ENCODE measurements at places on chromosomes 2 and 18.

GRCh38 chr2:178700922-178701342 lies 106.3 kb downstream of the TTN start:
- peaks cover 38% of the 10 kb centered on the region for H3K36me3 ChIP-seq
- no peak for DNase-seq
- no peak overlapping the region for H3K4me3 ChIP-seq
- H3K4me1 ChIP-seq = peaks cover 2% of the 10 kb centered on the region

DNA sequence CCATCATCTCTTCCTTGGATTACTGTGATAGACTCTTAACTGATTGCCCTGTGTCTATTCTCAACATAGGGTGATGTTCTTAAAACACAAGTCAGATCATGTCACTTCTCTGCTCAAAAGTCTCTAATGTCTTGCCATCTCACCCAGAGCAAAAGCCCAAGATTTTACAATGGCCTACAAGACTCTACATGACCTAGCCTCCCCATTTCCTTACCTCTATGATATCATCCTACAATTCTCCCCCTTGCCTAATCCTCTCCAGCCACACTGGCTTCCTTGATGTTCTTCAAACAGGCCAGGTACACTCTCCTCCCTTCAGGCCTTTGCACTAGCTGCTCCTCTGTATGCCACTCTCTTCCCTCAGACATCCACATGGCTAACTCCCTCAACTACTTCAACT lies 55.1 kb downstream of the ROCK1 start:
- peaks cover 5% of the 10 kb centered on the region for H3K36me3 ChIP-seq
- no peak overlapping the region for H3K27ac ChIP-seq
- no peak for DNase-seq
- no peak overlapping the region for H3K4me3 ChIP-seq
- peaks cover 18% of the 10 kb centered on the region for H3K4me1 ChIP-seq
- H3K27me3 ChIP-seq = no peaks in the 10 kb centered on the region

- H3K27ac ChIP-seq = no peak overlapping the region
- H3K36me3 ChIP-seq = no peaks in the 10 kb centered on the region
- H3K4me3 ChIP-seq = no peak overlapping the region
- no peak for DNase-seq
- peaks cover 21% of the 10 kb centered on the region for H3K27me3 ChIP-seq
- peaks cover 7% of the 10 kb centered on the region for H3K4me1 ChIP-seq
Observed at GRCh38 chr18:48023334-48024008, 93.0 kb upstream of the SMAD2 start.

DNA sequence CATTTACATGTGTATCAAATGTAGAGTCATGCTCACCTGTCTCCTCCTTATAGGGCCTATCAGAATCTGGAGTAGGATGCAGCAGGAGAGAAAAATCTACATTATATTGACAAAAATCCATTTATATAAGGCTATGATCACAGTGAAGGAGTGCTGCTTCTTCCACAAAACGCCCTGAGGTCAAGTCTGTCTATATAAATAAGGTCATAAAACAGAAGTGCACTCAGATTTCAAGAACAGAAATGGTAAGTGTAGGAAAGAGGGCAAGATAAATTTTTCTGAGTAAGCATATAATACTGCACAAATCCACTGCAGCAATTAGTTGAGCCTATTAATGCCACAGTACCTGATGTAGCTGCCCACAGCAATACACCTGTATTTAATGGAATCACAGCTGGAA lies 51.8 kb downstream of the COL5A2 start:
- no peak for DNase-seq
- no peaks in the 10 kb centered on the region for H3K4me1 ChIP-seq
- no peak overlapping the region for H3K27ac ChIP-seq
- peaks cover 8% of the 10 kb centered on the region for H3K27me3 ChIP-seq

DNA sequence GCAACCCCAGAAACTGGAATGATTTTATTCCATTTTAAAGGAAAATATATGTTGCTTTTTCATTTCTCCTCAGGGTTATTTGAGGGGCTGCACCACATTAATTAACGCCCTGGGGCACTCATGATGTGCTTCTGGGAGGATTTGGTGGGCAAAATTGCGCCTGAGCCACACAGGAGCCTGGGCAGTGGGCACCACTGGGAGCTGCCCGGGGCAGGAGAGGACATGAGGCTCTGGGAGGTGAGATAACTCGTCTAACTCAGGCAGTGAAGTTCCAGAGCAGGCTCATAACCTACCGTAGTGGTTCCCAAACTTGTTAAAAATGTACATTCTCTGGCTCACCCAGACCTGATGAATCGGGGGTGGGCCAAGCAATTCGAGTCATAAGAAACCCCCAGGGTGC lies 68.3 kb downstream of the EDAR start:
- H3K4me3 ChIP-seq = no peak overlapping the region
- H3K36me3 ChIP-seq = peaks cover 8% of the 10 kb centered on the region
- H3K27me3 ChIP-seq = no peaks in the 10 kb centered on the region

DNA sequence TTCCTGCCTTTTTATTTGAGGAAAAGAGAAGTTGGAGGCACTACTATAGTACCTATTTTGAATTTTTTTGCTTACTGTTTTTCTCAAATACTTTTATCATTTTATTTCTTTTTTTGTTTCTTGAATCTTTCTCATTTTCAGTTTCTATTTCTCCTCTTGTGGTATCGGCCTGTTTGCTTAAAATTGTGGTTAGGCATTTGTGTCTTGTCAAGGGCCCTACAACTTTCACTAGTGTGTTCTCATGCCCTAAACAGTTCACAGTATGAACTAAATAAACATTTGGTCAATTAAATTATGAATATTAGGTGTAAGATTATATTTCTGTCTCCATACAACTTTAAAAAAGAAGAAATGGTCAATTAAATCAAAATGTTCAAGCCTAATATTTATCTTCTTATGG lies 613.5 kb downstream of the MBD2 start:
- H3K27me3 ChIP-seq = no peaks in the 10 kb centered on the region
- no peaks in the 10 kb centered on the region for H3K4me1 ChIP-seq
- no peak overlapping the region for H3K4me3 ChIP-seq
- no peak overlapping the region for H3K27ac ChIP-seq
- no peaks in the 10 kb centered on the region for H3K36me3 ChIP-seq
- DNase-seq = no peak

DNA sequence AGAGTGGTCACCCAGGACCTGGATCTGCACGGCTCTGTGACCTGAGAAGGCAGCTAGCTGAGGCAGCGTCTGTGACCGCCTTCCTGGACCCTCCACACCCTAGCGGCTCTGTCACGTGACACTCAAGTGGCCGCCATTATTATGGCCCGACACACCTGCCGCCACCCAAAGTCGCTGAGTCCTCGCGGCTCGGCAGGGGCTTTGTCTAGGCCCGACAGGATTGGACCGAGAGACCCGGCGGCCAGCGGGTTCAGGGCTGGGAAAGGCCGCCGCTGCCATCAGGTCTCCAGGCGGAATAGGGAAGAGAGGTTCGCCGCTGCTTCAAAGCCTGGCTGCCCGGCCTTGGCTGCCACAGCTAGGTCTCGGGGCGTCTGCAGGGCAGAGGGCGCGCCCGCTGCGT lies 1162.5 kb upstream of the LRRTM1 start:
- H3K27me3 ChIP-seq = no peaks in the 10 kb centered on the region
- DNase-seq = no peak
- H3K27ac ChIP-seq = no peak overlapping the region
- H3K4me1 ChIP-seq = no peaks in the 10 kb centered on the region

DNA sequence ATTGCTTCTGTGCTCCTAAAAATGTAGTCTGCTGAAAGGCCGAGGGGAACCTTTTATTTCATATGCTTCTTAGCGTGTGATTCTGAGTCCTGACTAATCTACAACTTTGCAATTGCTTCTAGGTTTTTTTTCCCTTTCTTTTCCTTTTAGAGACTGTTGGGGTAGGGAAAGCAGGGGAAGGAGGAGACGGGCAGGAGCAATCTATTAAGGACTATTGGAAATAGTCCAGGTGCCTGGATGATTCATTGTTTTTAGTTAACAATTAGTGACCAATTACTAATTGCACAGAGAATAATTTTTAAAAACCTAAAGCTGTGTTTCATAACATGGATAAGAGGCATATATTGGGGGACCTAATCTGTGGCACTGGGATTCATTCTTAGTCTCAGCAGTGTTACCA lies 49.4 kb upstream of the STON1 start:
- peaks cover 77% of the 10 kb centered on the region for H3K36me3 ChIP-seq
- no peak overlapping the region for H3K4me3 ChIP-seq
- no peaks in the 10 kb centered on the region for H3K27me3 ChIP-seq
- H3K4me1 ChIP-seq = no peaks in the 10 kb centered on the region
- DNase-seq = no peak

- no peak for DNase-seq
- H3K4me1 ChIP-seq = peaks cover 6% of the 10 kb centered on the region
- no peaks in the 10 kb centered on the region for H3K36me3 ChIP-seq
- H3K27me3 ChIP-seq = peaks cover 2% of the 10 kb centered on the region
- no peak overlapping the region for H3K4me3 ChIP-seq
Observed at GRCh38 chr2:101524806-101525430, 50.0 kb upstream of the RFX8 start.

DNA sequence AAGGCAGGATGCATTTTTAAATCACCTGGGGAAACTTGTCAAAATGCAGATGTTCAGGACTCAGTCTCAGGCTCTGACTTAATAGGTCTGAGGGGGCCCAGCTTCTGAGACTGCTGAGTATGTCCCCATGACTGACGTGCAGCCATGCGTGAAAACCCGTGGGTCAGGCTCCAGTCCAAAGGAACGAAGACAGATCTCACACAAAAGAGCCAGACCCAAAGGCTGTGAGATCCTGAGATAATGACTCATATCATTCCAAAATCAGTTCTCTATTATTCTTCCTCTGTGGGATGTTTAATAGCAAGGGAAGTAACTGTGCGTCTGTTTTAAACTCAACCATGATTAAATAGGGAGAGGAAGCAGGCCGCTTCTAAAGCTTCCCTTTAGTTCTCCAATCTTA lies 107.4 kb upstream of the ACAA2 start:
- H3K4me1 ChIP-seq = no peaks in the 10 kb centered on the region
- no peak overlapping the region for H3K4me3 ChIP-seq
- H3K27ac ChIP-seq = no peak overlapping the region

DNA sequence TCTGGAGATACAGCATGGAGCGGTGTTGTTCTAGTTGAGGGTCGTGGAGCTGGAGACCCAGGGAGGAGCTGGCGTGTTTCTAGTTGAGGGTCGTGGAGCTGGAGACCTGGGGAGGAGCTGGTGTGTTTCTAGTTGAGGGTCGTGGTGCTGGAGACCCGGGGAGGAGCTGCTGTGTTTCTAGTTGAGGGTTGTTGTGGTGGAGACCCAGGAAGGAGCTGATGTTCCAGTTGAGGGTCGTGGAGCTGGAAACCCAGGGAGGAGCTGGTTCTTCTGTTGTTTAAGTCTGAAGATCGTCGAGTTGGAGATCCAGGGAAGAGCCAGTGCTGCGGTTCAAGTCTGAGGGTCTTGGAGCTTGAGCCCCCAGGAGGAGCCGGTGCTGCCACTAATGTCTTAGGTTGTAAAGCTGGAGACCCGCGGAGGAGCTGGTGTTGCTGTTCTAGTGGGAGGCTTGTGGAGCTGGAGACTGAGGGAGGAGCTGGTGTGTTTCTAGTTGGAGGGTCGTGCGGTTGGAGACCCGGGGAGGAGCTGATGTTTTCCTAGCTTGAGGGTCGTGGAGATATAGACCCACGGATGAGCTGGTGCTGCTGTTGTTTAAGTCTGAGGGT lies 155.3 kb downstream of the RTP5 start:
- H3K36me3 ChIP-seq = peaks cover 35% of the 10 kb centered on the region
- H3K27ac ChIP-seq = peak overlapping the region; percentile 52
- DNase-seq = no peak

DNA sequence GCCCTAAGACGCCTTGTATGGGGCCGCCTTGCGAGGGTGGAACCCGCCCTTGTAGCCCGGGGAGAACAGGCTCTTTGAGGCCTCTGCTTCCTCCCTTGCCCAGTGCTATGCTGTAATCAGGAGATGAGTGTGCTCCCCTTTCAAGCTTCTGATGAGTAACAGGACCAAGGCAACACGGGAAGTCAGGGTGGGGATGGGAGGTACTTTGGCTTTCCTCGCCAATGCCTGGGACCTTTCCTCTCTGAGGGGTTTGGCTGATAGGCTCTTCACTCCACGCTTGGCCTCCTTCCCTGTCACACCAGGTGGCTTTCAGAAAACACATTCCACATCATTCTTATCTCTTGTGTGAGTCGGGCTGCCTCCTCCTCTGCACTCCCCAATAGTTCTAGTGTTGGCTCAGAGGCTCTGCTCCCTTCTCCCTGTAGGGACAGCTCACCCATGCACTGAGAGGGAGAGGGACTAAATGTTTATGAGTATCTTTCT lies 223.7 kb upstream of the TRIB2 start:
- peak overlapping the region; percentile 80 for H3K27ac ChIP-seq
- H3K4me1 ChIP-seq = peaks cover 67% of the 10 kb centered on the region
- H3K4me3 ChIP-seq = peak overlapping the region; percentile 53
- H3K27me3 ChIP-seq = no peaks in the 10 kb centered on the region

GRCh38 chr2:23387221-23387550 lies 2.2 kb downstream of the KLHL29 start:
- DNase-seq = no peak
- peak overlapping the region; percentile 75 for H3K4me3 ChIP-seq
- peaks cover 19% of the 10 kb centered on the region for H3K4me1 ChIP-seq
- H3K27ac ChIP-seq = no peak overlapping the region

DNA sequence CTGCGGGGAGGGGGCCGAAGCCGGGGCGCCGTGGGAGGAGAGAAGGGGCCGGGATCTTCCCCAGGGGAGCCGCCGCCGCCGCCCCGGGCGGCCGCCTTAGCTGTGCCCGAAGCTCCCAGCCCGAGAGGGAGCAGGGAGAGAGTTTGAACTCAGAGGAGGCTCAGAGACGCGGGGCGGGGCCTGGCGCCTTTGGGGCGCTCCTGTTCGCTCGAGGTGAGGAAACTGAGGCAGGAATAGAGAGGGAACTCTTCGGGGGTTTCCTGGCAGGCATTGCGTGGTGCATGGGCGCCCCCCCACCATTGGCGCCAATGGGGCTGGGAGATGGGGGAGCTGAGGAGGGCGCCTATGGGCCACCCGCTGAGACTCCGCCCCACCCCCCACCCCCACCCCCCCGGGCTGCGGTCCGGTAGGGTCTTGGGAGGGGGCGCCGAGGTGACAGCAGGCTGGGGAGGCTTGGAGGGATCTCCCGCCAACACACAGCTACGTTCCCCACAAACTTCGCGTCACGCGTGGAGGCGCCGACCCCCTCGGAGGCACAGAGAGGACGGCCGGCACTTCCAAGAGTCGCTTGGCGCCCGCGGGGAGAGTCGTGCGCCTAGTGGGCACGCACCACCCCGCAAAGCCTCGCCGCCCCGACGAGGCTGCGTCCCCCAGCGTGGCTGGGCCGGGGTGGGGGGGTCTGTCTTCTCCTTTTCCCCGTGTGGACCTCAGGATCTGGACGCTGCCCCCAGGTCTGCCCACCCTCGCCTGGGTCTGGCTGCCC lies 680 bp downstream of the CTDSP1 start:
- peaks cover 6% of the 10 kb centered on the region for H3K36me3 ChIP-seq
- DNase-seq = peak; percentile 56
- H3K4me1 ChIP-seq = peaks cover 55% of the 10 kb centered on the region
- H3K27ac ChIP-seq = peak overlapping the region; percentile 89
- H3K4me3 ChIP-seq = peak overlapping the region; percentile 91

Data from naive thymus-derived CD8-positive, alpha-beta T cell (primary cell).